Adrenal gland (tissue), 19 donors: ENCODE measurements at places on chromosomes 4 and X.

- no peak for DNase-seq
Measured at GRCh38 chr4:73872316-73873108, 3.3 kb downstream of the CXCL1 start.

DNA sequence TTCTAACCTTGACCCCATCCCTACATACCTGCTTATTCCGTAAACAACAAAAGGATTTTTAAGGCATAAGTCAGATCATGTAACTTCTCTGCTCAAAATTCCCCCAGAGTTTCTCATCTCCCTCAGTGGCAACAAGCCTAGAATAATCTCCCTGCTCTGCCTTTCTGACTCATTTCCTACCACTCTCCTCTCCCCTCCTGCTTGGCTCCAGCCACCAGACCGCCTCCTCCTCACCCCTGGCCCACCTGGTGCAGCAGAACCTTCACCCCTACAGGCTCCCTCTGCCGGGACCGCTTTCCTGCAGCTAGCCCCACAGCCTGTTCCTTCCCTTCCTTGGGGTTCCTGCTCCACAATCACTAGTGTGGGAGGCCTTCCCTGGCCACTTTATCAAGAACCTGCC is 32.1 kb downstream of the TSPAN5 start:
- DNase-seq = peak; percentile 37

GRCh38 chr4:105116616-105117319 is 29.9 kb upstream of the TET2 start:
- no peak for DNase-seq

GRCh38 chr4:2950221-2950989 is 12.8 kb downstream of the NOP14 start:
- DNase-seq = no peak

- no peak for DNase-seq
Measured at GRCh38 chr4:104905546-104905945, 241.1 kb upstream of the TET2 start.
